Coronary artery (tissue), 2 donors: ENCODE measurements at places on chromosomes 11 and 22.

- no peak for DNase-seq
These were observed 128.6 kb downstream of the WNT11 start for GRCh38 chr11:76077575-76078150.

DNA sequence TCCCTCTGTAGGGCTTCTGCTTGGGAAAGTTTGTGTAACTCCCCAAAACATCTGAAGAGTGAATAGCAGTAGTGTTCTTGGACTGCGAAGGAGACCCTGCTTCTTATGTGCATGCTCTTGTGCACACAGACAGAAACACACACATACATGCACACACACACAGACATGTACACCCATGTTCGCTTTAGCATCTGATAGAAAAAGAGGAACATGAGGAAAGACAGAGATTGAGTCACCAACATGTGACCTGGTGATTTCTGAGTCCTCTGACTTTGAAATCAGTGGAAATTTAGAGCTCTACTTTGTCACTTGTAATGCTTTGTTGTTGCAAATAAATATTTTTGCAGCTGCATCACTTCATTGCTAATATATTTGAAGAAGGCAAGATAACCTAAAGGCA is 23.8 kb downstream of the CD44 start:
- no peak for DNase-seq

GRCh38 chr11:103069367-103069766 is 22.6 kb downstream of the DCUN1D5 start:
- no peak for DNase-seq

DNA sequence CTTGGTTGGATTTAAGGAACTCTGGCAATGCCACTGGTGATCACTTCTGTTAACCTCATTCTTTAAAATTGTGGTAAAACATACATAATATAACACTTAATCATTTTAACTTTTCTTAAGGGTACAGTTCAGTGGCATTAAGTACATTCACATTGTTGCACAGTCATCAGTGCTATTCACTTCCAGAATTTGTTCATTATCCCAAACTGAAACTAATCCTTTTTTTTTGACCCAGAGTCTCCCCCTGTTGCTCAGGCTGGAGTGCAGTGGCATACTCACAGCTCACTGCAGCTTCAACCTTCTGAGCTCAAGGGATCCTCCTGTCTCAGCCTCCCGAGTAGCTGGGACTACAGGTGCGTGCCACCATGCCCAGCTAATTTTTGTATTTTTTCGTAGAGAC is 10.6 kb downstream of the ELF5 start:
- DNase-seq = no peak

GRCh38 chr11:131204282-131204681 is 166.1 kb upstream of the NTM start:
- no peak for DNase-seq

DNA sequence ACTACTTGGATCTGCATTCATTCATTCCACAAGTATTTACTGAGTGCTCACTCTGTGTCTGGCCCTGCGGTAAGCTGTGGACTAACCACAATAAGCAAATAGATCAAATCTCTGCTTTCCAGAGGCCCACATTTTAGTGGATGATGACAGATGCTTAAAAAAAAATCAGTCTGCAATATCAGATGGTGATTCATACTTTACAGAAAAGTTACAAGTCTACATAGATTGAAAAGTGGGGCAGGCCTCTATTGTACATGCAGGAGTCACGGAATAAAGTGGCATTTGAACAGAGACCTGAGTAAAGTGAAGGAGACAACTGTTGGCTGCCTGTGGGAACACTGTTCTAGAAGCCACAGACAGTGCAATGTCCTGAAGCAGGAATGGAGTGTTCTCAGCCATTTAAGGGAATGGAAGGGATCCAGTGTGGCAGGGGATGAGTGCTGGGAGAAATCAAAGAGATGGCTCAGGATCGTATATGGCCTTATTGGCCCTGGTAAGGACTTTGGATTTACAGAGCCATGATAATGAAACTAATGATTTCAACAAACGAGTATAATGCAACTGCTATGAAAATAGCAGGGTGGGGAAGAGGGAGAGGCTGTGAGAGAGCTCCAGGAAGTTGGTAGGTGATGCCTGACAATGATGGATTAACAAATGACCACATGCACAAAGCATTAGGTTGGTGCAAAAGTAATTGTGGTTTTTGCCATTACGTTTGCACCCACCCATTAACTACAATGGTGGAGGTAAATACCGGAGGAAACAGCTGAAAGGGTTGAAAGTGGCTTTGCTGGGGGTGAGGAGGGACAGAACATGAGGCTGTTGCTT is 31.1 kb downstream of the TMEM45B start:
- no peak for DNase-seq

DNA sequence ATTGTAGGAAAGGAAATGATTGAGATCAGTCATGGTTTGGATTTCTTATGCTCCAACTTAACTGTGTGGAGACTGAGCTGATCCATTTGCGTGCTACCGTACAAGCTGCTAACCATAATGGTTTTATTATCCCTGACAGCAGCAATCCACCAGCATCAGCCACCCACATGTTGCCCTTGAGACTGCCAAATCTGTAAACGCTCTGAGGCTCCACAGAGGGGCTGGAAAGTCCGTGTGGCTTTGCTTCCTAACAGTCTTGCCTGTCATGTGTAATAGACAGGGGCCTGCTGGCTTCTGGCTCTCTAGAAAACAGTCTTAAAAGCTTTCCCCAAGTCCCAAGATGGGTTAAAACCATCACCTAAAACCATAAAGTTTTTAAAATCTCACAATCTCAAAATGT is 30.1 kb downstream of the ATG16L2 start:
- DNase-seq = no peak

GRCh38 chr11:8342821-8343681 is 79.4 kb upstream of the LMO1 start:
- no peak for DNase-seq

- no peak for DNase-seq
These were observed 234.2 kb downstream of the BLID start for GRCh38 chr11:121881806-121882205.
